Lower leg skin (tissue), 4 donors: ENCODE measurements at places on chromosomes 2 and 18.

GRCh38 chr2:77479395-77479794 is 42.8 kb downstream of the LRRTM4 start:
- DNase-seq = no peak

DNA sequence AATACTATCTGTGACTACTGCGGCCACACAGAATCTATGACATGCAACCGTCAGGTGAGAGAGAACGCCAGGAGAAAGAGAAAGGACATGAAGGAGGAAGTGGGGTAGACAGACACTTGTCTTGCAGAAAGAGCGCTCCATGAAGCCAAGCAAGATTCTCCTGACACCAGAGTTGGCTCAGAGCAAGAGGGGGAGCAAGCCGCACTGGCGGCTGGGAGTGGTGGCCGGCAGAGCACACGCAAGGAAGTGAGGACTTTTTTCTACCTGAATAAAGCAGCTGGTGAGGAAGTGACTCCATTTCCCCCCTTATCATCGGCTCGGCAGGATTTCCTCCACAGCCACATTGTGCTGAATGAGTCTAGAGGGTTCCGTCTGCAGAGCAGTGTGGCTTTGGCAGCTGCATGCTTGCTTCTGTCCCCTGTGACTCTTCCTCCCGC is 181.6 kb downstream of the BCL2 start:
- DNase-seq = no peak

- no peak for DNase-seq
Measured at GRCh38 chr2:16717477-16717876, 51.8 kb upstream of the CYRIA start.

DNA sequence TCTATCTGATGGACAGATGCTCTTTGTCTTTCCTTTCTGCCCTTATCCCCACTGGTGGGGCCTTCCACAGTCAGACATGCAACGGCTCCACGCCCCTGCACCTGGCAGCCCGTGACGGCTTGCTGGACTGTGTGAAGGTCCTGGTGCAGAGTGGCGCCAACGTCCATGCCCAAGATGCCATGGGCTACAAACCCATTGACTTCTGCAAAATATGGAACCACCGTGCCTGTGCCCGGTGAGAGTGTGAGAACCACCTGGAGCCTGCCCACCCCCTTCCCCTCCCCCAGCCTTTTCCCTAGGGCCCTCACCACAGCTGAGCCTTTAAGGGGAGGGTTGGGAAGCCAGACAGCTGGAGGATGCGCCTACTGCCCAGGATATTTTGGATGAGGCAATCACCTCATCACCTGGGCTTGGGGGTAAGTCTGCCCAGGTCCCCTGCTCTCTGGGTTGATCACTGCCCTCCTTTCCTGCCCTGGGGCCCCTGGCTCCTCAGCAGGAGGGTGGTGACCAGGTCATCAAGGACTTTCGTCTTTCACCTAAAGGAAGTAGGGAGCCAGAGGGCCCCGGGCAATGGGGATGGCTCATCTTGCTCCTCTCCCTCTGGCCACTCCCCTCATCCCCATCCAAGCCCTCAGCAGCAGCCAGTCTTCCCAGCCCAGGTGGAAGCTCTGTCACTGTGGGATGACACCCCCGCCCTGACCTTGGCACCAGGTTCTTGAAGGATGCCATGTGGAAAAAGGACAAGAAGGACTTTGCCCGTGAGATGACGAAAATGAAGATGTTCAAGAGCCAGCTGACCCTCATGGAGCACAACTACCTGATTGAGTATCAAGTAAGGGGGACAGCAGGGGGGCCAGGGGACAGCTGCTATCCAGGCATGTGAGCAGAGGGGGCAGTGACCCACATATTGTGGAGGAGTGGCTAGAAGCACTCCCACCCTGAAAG is 3.7 kb downstream of the ANKRD53 start:
- no peak for DNase-seq

GRCh38 chr2:61181382-61182058 is 19.5 kb downstream of the C2orf74 start:
- DNase-seq = no peak

GRCh38 chr2:96762529-96763311 is 2.0 kb downstream of the CNNM4 start:
- DNase-seq = no peak
